ENCODE measurements at places on chromosomes 13 and 19.

GRCh38 chr19:30263830-30264381, 108.3 kb upstream of the ZNF536 start:
- no peak overlapping the region for H3K4me3 ChIP-seq
- no peak overlapping the region for H3K27ac ChIP-seq
- H3K27me3 ChIP-seq, result peaks cover 7% of the 10 kb centered on the region
- no peaks in the 10 kb centered on the region for H3K36me3 ChIP-seq
- H3K4me1 ChIP-seq, result peaks cover 43% of the 10 kb centered on the region

GRCh38 chr13:62598708-62599107, 1183.1 kb upstream of the PCDH20 start:
- peaks cover 2% of the 10 kb centered on the region for H3K4me1 ChIP-seq
- H3K36me3 ChIP-seq, result no peaks in the 10 kb centered on the region
- H3K27ac ChIP-seq, result no peak overlapping the region

DNA sequence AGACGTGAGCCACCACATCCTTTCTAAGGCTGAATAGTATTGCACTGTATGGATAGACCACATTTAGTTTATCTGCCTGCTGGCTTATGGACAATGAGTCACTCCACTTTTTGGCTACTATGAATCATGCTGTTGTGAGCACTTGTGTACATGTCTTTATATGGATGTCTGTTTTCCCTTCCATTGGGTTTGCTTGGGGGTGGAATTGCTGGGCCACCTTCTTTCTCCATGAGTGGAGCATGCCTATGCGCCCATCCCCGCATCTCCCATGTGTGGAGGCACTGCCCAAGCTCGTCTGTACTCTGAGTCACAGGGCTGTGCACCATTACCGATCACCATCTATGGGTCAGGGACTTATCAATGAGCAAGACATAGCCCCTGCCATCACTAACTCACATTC, 127.2 kb upstream of the GJB6 start:
- no peak overlapping the region for H3K27ac ChIP-seq
- peaks cover 55% of the 10 kb centered on the region for H3K27me3 ChIP-seq
- H3K36me3 ChIP-seq, result no peaks in the 10 kb centered on the region
- peaks cover 6% of the 10 kb centered on the region for H3K4me1 ChIP-seq

GRCh38 chr19:2083174-2083854, 12.8 kb downstream of the MOB3A start:
- no peaks in the 10 kb centered on the region for H3K36me3 ChIP-seq
- no peak for DNase-seq
- no peak overlapping the region for H3K4me3 ChIP-seq
- no peaks in the 10 kb centered on the region for H3K27me3 ChIP-seq
- H3K27ac ChIP-seq, result no peak overlapping the region

- no peaks in the 10 kb centered on the region for H3K36me3 ChIP-seq
- H3K4me1 ChIP-seq, result peaks cover 37% of the 10 kb centered on the region
- H3K4me3 ChIP-seq, result no peak overlapping the region
- H3K27me3 ChIP-seq, result no peaks in the 10 kb centered on the region
- no peak for DNase-seq
- no peak overlapping the region for H3K27ac ChIP-seq
These were observed 277.6 kb upstream of the DACH1 start for GRCh38 chr13:72144636-72145035.

- no peak overlapping the region for H3K4me3 ChIP-seq
- H3K36me3 ChIP-seq, result no peaks in the 10 kb centered on the region
- H3K27ac ChIP-seq, result no peak overlapping the region
- peaks cover 5% of the 10 kb centered on the region for H3K4me1 ChIP-seq
These were observed 83.5 kb downstream of the FRY start for GRCh38 chr13:32115066-32115465.

Data from WTC11 (cell line).